Inflammatory macrophage (primary cell): ENCODE measurements at places on chromosomes 3 and 15.

DNA sequence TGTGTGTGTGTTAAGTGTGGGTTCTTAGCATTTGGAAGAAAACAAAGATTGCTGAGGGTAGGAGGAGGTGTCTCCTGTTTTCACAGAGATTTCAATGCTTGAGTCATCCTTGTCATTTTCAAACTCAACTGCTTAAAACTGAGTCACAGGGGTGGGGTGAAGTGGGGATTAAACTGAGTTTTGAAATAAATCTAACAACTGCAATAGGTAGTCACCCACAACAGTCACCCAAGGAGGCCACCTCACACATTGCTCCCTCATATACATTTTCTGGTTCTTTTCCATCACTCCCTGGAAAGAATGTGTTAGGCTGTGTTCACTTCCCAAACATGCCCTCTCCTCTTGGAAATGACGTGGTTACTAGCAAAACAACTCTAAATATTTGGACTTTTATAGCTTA, 187.7 kb upstream of the CMC1 start:
- no peak for DNase-seq

DNA sequence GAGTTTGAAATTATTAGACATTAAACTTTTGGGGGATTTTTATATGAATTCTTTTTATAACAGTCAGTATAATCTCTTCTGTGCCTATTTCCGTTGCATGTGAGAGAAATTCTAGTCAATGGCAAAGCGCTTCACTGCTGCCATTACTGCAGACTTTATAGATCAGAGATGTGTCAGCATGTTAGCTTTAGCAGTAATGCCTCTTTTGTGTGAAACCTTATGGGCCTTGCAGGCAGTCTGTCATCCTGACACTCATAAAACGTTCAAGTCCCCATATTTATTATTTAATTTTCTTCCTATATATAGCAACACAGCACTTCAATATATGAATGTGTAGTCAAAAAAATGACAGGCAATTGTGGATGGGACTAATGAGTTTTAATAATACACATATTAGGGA, 191.0 kb downstream of the NLGN1 start:
- no peak for DNase-seq

DNA sequence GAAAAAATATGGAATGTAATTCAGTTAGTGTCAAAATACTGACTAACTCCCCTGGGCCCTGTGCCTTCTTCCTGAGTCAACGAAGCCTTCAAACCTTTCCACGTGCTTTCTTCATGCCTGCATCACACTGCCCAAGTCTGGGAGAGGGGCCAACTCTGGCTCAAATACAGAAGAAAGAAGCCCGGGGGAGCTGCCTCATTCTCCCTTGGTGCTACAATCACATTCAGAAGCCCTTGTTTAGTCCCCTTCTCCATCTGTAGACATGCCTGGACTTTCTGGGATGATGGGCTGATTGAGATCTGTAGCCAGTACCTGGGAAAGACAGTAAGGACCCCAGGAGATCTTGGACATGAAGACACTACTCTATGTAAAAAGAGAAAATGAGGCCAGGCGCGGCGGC, 77.8 kb upstream of the GSK3B start:
- DNase-seq: no peak

DNA sequence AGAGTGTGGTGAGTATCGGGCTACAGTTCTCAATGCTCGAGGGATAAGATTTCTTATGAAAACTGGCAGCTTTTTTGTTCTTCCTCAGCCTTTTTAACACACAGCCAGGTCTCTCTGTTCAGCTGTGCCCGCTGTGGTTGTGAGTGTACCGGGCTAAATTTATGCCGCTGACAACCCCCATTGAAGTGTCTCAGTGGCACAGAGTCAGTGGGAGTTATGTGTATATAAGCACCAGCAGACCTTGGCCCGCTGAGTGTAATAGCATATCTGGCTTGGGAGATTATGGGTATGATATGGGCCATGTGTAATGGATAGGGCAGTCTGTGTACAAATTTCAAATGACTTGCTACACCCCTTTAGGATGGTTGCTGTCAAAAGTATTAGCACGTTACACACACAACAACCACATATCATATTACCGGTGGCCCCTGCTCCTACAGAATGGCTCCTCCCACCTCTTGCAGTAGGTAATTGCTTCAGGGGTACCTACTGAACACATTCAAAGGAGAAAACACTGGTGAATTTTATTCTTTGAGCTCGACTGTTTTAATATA, 26.9 kb upstream of the NR2F2 start:
- DNase-seq: no peak

DNA sequence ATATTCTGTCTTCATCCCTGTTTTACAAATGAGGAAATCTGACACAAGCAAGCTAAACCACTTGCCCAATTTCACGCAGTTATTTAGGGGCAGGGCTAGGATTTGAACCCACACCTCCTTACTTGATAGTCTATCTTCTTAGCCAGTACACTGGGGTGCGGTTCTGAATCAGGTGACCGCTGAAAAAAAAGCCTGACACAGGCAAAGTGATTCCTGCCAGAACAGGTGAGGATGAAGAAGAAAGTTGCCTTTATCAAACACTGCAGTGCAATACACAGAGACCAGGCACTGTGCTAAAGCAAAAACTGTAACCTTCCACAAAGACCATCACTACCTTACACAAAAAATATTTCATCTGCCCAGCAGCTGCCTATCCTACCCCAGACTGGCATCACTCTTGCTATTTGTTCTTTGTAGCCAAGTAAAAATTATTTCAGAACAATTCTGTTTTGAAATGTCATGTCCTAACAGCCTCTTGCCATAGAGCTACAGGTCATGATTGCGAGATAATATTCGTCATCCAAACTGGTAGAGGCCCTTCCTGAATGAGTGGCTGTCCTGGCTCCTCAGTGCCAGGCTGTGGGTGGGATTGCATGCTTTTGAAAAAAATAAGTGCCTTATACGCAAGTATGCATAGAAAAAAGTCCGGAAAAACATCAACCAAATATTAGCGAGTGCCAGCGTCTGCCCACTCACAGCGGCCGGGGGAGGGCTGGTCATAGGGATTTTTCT, 142.3 kb upstream of the TPM1 start:
- DNase-seq: peak; percentile 59

DNA sequence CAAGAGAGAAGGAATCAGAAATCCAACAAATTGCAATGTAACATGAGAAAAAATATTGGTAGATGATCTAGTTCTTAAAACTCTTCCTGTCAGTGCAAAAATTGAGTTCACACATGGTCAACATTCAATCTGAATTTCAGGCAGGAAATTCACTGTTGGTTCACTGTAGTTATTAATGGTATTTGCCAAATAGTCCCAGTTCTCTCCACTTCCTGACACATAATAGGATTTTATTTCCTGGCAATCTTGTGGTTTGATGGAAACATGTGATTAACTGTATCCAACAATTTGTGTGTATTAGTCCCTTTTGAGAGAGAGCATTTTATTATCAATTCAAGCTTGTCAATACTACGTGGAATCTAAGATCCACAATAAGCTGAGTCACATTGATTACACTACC, 1103.1 kb downstream of the ROBO2 start:
- no peak for DNase-seq

DNA sequence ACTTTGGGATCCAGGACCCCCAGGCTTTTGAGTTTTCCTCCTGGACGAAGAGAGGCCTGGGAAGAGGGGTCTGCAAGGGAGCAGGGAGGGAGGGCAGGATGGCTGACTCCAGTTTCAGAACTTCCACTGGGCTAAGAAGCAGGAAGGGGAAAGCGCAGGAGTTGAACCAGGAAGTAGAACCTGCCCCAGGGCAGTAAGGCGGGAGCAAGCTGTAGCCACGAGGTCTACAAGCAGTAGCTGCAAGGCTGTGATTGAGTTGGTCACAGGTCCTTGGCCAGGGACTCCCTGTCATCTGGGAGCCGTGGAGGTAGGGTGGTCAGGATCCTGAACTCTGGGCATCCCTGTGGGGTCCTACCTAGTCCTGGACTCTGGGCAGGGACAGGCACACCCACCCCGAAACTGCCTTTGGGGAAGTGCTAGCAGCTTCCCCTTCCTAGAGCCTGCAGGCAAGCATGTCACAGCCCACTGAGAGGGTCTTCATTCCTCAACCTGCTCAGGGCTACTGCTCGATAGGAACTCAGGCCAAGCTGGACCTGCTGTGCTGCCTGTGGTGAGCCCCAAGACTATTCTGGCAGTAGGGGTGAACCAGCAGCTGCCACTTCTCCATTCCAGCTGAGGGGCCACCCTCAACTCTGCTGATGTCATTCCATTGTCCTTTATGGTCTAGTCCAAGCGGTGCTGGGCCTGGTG, 5.8 kb upstream of the GNAI2 start:
- peak; percentile 78 for DNase-seq

DNA sequence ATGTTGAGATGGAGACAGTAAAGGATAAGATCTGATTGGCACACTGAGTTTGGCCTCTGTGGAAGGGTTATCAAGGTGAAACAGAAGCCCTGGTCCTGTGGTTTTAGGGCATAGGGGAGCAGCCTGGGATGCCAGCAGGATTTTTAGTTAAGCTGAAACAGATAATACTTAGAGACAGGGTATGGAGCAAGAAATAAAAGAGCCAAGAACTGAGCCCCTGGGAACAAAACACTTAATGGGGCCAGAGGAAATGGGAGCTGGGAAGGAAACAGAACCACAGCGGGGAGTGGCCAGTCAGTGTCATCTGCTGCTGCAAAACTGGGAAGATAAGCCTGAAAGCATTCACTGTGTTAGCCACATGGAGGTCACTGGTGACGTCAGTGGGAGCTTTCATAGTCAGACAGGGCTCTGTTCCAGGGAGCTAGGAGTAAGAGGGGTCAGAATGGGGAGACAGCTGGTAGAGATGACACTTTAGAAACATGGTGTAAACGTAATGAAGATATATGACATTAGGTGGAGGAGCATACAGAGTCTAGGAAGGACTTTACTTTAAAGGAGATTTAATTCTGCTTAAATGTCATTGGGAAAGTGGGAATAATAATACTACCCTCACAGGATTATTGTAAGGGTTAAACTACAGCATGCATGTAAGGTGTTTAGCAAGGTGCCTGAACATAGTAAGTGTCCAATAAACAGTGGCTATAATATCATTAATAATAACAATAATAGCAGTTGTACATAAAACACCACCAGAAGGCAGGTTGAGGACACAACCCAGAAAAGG, 172.7 kb upstream of the CTNNB1 start:
- DNase-seq: peak; percentile 45

DNA sequence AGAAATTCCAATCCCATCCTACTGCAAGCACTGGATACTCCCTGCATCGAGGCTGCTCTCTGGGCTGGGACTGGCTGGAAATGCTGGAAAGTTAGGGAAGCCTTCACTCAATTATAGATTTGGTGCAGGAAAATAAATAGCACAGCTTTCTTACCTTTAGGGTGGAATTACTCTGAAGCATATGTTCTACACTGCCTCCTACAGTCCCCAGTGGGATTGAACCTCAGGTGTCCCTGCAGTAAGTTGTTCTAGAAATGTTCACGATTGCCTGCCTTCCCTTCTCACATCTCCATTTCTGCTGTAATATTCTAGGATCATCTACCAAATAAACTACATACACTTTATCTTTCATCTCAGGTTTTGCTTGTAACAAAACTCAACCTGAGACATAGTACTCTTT, 536.7 kb upstream of the LMCD1 start:
- no peak for DNase-seq

DNA sequence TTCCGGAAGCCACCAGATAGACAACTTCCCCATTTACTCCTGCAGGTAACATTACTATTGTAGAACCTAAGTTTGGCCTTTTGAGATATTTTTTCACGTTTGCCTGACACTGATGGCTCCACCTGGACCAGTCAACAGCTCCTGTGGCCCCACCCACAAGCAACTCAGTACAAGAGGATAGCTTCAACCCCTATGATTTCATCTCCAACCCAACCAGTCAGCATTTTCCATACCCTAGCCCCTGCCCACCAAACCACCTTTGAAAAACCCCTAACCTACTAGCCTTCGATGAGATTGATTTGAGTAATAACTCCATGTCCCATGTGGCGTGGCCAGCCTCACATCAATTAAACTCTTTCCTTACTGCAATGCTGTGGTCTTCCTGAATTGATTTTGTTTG, 950 bp upstream of the EHHADH start:
- DNase-seq: no peak

DNA sequence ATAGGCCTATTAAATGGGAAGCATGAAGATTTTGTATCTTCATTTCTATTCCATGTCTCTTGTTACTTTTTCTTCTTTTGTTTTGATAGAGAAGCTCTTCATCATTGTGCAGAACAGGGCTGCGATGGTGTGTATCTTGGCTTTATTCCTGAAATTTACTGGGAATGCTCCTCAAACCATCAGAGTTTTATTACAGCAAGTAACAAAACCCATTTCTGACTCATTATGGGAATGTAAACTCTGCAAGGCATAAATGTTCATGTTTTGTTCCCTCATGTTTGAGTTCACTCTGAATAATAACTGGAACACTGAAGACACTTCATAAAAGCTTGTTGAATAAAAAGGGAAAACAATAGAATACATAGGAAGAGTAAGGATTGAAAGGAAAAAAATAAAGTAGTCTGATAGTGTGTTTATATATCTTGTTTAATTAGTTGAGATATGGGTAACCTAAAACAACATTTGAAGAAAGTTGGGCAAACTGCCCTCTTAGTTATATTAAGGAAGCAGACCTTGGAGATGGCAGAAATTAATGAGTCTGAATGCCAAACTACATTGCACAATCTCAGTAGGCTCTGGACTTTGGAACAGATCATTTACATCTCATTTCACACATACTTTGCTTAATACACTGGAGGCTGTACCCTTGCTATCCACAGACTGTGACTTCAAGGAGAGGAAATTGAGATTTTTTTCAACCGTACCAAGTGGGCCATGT, 521.5 kb downstream of the GRM7 start:
- no peak for DNase-seq

DNA sequence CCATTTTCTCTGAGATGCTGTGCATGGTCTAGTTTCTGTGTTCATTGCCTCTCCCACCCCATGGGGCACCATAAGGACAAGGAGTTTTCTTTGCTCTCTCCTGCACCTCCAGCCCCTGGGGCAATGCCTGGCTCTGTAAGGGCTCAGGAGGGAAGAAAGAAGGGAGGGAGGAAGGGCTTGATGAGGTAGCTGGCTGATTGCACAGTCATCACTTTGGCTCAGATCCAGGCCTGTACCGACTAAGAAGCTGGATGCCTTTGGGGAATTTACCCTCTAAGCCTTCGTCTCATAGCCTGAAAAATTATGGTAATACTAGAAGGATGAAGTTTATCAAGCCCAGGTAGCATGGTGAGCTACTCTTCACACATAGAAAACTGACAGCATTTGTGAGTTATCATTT, 382.9 kb downstream of the GABRG3 start:
- DNase-seq: no peak

GRCh38 chr3:36796161-36796560, 31.8 kb upstream of the DCLK3 start:
- no peak for DNase-seq

DNA sequence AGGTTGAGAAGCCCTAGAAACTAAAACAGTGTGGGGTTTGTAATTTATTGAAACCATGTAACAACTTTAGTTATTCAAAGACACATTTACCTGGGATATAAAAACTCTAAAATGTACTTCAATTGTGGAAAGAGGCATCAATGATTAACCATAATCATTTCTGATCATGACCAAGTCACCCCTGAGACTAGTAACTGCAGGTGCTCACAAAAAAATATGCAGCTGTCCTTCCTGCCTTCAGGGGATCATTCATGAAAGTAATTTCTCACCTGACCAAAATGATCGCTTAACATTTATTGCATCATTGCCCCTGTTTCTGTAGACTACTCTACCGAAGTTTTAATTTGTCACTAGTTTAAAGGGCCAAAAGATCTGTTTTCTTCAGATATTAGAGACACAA, 9.0 kb downstream of the ACP3 start:
- DNase-seq: no peak

- DNase-seq: peak; percentile 33
Measured at GRCh38 chr3:182969277-182969676, 11.1 kb downstream of the DCUN1D1 start.

GRCh38 chr3:146334151-146334550, 83.2 kb upstream of the PLSCR4 start:
- DNase-seq: no peak

- peak; percentile 54 for DNase-seq
Measured at GRCh38 chr3:100602506-100603444, 6.6 kb upstream of the ADGRG7 start.
